ENCODE measurements at places on chromosomes 7 and 10.

- no peak for DNase-seq
Measured at GRCh38 chr7:18191341-18191740, 163.7 kb upstream of the PRPS1L1 start.

DNA sequence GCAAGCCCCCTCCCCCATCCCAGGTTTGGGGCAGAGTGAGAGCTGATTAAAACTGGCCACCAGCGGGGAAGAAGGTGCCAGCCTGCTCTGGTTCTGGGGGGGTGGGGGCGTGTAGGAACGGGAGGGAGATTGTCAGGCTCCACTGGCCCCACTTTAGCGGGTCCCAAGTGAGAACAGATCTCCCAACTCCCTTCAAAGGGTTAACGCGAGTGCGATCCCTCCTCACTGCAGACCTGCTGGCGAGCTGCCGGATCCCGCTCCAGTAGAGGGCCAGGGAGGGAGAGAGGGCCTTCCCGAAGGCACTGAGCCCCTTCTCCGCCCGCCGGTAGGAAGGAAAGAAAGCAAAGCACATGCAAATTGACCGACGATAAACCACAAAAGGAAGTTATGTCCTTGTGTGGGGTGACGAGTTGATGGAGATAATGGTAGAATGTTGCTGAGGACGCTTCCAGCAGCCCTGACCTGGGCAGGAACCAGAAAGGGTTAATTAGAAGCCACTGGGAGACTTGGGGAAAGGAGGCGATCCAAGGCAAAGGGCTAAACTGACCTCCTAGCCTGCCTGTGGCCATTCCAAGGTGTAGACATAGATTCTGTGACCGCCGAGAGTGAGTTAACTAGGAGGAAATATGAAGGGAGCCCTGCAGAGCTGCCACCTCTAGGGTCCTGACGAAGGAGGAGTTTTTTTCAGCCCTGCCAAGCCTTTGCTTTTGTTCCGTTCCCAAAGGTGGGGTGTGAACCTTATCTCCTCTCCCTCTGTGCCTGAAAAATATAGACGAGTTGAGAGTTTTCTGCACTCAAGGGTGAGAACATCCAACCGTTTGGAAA lies 1.5 kb downstream of the NRG3 start:
- no peak for DNase-seq

DNA sequence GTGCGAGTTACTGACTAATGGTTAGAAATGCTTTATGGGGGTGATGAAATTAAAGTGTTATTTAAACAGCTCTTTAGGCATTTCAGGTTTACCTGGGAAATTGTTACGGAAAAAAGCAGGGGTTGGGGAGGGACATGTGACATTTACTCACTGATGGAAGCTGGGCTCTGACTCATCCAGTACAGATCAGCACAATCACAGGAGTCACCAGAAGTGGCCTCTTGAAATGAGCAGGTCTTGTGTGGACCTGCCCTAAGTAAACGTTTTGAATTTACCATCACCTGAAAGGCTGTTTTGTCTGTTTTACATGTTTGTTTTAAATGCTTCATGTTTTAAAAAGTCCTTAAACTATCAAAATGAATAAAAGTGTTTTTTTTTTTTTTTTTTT lies 2.3 kb downstream of the GLRX3 start:
- DNase-seq, result peak; percentile 71

- no peak for DNase-seq
Measured at GRCh38 chr10:114188900-114189299, 9.7 kb downstream of the TDRD1 start.

DNA sequence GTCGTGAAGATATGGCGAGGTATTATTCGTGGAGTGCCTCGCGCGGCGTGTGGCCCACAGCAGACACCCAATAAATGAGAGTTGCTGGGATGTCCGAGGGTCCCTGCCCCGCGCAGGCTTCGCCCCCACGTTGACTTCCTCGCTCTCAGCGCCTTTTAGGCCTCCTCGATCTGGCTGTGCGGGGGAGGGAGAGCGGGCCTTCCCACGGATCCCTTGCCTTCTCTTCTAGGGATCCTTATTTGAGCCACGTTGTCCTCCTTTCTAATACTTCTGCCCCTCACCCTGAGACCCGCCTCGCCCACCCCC lies 660 bp downstream of the VCL start:
- no peak for DNase-seq

DNA sequence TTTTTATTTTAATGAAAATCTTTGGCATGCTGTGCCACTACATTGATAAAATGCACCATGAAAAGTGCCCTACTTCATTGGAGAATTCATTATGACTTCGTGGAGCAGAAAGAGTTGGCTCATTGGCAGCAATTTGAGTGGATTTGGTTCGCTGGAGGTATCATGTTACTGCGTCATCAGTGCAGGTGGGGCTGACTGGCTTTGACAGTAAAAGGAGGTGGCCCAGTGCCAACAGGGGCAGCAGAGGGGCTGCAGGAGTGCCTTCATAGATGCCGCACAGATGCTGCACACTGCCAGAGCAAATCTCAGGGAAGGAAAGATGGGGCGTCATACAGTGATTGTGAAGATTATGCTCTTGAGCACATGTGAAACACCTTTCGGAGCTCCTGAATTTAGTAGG lies 22.2 kb downstream of the FZD1 start:
- DNase-seq, result no peak
